ENCODE measurements at places on chromosomes 3 and 15.

DNA sequence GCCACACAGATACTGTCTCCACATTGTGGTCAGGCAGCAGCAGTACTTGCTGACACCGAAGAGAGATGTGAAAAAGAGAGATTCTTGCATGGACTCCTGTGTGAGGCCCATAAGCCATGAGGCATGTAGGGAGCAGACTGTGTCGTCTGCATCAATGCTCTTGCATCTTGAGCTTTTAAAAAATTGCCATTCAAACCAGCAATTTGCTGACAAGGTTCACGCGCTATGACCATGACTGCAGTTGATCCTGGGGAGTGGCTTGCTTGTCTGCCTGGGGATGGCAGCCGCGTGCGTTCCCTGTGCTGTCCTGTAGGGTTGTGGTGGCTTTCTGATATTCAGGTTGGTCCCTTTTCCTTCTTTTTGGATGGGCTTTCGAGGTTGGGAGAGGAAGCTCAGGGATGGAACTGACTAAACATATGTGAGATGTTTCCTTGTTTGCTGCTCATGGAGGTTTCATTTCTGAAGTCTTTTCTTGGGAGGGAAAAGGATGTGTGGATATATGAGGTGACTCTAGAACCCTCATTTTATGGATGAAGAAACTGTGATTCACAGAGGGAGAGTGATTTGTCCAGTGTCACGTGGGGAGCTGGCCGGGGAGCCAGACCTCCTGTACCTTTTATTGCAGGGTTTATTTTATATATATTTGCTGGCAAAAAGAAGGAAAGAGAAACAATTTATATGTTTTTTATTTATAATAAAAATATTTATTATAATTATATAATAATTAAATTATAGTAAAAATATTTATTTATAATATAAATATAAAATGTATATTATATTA lies 48.6 kb downstream of the LPP start:
- DNase-seq: no peak

GRCh38 chr3:164233951-164234350 lies 844.3 kb downstream of the SI start:
- DNase-seq: no peak

- DNase-seq: no peak
Observed at GRCh38 chr3:54792584-54792983, 135.3 kb downstream of the LRTM1 start.

- no peak for DNase-seq
Observed at GRCh38 chr15:62732078-62732477, 310.5 kb upstream of the TPM1 start.

DNA sequence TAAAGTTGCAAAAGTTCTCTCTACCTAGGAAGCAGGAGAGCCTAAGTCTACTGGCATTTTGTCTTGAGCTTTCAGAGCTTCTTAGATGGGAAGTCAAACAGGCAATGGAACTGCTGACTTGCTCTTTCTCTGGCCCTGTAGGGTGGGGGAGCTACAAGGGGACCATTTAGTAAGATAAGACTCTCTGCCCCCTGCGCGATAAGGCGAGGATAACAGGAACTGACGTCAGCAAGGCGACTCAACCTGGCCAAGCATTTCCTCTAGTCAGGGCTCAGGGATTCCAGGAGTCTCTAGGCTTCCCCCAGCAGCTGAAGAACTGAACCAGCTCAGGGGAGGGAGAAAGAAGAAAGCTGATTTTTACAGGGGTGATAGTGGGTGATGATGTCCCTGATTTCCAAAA lies 5.8 kb downstream of the RARB start:
- no peak for DNase-seq

DNA sequence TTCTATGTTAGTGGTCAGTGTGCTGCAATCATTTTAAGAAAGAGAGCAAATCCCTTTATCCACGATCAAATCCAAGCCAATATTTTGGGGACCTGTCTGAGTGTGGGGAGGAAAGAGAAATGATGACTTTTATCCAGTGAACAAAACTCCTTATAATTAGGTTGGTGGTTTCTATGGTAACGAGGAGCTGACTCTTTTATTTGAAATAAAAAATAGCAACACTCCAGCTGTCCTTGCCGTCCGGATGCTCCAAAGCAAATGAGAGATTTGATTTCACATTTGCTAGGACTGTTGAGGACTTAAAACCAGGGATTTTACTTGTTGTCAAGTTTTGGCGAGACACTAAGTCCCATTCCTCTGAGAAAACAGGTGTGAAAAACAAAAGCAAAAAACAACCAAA lies 154.0 kb upstream of the PRICKLE2 start:
- no peak for DNase-seq

- DNase-seq: no peak
Observed at GRCh38 chr3:13597661-13598060, 48.7 kb downstream of the FBLN2 start.

DNA sequence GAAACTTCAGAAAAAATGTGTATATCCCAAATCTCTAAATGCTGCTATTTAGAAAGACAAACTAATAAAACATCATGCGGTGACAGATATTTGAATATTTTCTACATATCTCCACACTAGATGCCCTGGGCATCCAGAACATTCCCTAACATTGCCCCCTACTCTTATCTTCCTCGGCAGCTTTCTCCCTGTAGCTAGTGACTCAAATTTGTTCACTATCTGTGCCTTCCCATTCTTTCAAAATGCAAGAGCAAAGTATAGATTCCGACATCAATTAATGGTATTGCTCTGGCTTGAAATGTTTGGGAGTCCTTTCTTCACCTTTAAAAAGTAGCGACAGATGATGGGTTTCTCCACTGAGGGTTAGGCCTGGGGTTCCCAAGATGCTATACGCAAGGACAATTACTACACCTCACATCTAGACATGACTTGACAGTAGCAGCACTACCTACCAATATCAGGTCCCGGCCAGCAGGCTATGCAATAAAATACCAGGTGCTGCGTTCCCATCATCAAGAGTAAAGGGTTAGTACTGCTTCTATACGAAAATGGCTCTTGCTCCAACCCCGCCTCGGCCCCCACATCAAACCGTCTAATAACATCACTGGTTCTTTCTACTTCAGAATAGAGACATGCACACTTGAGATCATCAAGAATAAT lies 631 bp downstream of the UBR1 start:
- peak; percentile 23 for DNase-seq

- DNase-seq: no peak
Observed at GRCh38 chr3:45657853-45658252, 31.3 kb upstream of the SACM1L start.

DNA sequence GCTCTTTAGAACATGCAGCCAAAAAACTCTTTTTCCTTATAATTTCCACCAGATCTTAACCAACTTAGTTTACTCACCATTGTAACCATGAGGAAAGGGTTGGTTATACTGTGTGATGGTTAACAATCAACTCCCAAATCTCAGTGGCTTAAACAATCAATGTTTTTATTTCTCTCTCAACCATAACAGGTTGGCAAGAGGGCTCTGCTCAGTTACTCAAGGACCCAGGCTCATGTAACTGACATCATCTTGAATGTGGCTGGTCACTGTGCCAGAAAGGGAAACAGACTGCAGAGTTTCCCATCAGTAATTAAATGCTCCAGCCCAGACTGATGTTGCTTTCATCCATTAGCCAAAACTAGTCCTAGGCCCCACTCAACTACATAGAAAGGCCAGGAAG lies 69.0 kb downstream of the ANKRD28 start:
- DNase-seq: no peak

GRCh38 chr3:43674345-43675085 lies 16.2 kb upstream of the ABHD5 start:
- no peak for DNase-seq

GRCh38 chr15:43702174-43702573 lies 8.5 kb downstream of the CKMT1A start:
- DNase-seq: no peak

DNA sequence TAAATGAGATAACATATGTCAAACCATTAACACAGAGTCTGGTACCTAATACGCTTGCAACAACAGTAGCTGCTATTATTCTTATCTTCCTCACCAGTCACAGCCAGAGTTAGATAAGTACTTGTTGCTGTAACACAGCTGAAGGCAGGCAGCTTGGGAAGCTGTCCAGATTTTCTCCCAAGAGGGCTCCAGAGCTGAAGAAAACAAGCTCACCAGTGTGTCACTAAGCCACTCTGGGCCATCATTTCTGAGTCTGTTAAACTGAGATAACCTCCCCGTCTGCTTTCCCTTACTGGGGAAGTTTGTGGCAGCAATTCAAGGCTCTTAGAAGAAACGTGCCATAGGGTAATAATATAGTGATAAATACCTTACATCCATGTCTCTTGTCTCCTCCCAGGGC lies 226.3 kb downstream of the TAFA4 start:
- DNase-seq: no peak

GRCh38 chr15:80885016-80885579 lies 104.5 kb downstream of the MESD start:
- no peak for DNase-seq

DNA sequence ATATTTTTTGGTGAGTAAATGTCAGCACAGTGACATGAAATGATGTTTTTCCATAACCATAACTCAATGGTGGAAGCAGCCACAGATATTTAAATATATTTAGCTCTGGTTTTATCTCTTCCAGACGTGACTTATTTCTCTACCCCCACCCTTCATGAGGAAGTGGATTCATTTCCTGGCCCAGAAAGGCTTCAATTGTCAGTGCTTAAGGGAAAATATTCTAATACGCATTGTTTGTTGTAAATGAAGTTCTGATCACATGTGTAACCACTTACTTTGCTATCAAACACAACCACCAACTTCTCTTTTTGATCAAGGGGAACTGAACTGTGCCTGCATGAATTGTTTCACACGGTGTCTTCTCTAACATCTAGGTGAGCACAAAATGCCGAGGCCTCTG lies 14.0 kb downstream of the CLDN16 start:
- DNase-seq: no peak

GRCh38 chr3:133574260-133574881 lies 885 bp downstream of the CDV3 start:
- DNase-seq: peak; percentile 76

DNA sequence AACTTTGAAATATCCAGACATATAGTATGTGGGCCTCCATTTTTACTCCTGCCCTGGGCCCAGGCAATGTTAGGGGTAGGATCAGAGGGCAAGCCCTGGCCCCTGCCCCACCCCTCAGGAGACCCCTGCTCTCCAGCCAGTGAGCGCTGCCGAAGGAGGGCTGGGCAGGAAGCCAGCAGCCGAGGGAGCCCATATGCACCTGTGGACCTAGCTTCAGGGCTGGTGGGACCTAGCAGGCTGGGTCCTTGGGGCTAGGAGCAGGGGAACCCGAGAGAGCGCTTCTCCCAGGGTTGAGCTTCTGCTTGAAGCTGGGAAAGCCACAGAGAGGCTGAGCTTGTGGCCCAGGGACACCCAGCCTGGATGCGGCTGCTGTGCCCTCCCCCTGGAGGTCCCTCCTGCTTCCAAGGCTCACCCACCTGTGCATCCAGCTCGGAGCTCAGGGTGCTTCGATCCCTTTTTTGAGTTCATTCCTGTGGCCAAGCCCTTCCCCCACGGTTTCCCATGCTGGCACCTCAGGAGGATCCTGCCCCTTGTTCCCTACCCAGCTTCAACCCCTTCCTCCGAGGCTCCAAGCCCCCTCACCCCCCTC lies 21.0 kb upstream of the CYP11A1 start:
- DNase-seq: no peak

DNA sequence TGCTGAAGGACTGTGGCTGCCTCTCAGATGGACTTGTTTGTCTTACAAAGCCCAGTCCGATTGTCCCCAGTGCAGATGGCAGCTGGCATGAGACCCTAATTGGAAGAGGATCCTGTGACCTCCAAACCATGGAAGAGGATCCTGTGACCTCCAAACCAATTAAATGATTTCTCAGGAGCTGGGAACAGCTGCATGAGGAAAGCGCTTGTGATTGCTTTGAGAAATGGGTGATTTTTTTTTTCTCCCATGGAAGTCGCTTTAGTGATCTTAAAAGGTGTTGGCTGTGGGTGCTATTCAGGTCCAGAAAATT lies 68.4 kb upstream of the LARS2 start:
- no peak for DNase-seq

GRCh38 chr3:131233900-131234668 lies 147.5 kb upstream of the NUDT16 start:
- no peak for DNase-seq

GRCh38 chr3:150868282-150868681 lies 37.0 kb downstream of the MINDY4B start:
- DNase-seq: no peak

- DNase-seq: no peak
Observed at GRCh38 chr3:111944372-111944771, 34.5 kb upstream of the ABHD10 start.

DNA sequence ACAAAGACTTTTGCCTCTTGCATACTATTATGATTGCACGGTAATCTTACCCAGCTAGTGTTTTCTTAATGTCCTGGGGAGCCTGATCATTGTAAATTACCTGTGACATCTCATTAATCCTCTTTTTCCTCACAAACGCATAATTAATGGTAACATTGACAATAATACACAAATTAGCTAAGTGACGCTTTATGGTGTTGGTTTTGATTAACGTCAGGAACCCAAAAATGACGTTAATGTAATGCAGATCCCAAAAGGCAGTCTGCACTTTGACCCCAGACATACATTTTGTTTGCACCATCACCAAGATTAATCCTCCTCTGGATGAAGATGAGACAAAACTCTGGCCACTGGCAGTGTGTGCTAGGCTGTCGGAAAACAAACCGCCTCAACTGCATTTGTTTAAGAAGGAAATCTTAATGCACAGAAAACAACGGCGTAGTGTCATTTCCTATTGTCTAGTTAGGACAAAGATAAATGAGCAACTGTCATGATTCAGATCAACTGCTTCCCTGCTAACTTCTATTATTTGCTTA lies 83.9 kb upstream of the CDIN1 start:
- DNase-seq: no peak

- no peak for DNase-seq
Observed at GRCh38 chr3:152177757-152178156, 91.0 kb upstream of the MBNL1 start.

DNA sequence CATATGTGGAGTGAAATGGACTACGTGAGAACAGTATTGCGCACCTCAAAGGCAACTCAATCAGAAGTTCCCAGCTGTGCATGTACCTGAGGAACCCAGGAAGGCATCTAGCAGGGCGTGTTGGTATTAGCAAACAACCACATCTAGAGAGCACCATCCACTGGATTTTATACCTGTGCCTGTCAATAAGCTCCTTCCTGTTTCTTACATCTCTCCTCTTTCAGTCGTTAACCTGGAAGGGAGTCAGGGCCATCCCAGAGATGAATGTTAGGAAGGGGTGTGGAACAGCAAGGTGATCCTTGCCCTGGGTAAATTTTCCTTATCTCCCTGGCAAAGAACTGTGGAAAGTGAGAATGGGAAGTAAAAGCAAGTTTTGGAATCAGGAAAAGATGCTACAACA lies 29.6 kb upstream of the CHMP2B start:
- DNase-seq: no peak

DNA sequence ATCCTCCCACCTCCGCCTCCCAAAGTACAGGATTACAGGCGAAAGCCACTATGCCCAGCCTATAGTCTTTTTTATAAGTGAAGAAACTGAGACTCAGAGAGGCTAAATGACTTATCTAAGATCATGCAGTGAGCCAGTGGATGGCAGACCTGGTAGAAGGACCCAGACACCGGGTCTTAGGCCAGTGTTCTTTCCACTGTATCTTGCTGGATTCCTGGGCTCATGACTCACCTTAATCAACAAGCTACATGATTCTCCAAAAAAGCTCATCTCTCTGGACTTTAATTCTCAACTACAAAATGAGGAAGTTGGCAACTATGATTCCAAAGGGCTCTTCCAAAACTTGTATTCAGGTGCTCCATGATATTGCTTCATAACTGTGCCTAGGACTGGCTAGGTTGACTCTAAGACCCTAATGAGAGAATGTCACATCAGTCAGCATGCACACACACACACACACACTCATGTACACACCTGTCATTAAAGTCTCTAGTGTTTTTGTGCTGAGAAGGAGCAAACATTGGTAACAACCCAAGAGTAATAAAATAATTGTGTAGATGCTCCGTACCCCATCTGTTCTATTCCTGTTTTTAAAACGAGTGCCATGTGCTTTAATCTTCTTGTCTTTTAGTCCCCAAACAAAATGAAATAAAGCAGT lies 89.7 kb upstream of the SLC4A7 start:
- DNase-seq: no peak
